Activated CD8-positive, alpha-beta memory T cell treated with anti-CD3 and anti-CD28 coated beads, Interleukin-2, amount 10 ng/mL, durations not matched to agents 7 days and 5 days (primary cell): ENCODE measurements at places on chromosomes 1 and 21.

DNA sequence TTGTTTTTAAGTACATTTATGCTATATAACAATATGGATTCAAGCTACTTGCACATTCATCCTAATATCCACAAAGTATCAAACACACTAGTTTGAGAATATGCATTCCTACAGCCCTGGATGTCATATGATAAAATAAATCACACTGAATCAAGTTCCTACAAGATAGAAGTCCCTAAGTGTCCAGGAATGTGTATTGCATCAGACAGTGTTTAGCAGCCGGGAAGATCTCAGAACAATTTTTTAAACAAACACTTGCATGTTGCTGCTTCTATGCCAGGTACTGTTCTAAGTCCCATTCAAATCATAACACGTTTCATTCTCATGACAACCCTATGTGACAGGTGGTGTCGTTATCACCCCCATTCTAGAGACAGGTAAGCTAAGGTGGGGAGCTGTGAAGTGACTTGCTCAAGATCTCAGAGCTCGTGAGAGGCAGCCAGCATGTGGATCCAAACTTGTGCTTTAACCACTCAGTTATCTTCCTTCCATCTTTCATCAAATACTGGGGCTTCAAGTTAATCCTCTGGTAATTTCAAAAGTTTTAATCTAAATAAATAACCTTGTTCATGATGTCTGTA lies 68.3 kb upstream of the KIF26B start:
- DNase-seq = no peak

DNA sequence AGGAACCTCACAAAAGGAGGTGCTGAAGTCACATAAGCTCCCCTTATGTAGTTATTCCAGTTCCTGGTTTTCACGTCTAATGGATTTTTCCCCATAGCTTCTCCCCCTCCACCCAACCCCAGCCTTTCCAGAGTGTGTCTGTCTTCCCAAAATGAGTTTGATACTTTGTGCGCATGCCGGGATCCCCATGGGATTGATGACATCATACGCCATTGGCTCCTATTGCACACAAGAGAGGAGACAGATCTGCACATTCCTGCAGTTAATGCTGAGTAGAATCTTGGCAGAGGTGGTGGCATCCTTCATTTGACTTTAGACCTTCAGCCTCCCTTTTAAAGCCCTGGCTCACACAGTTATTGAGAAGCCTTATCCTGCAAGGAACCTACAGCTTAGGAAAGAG lies 71.4 kb downstream of the DDR2 start:
- DNase-seq = no peak

GRCh38 chr1:5576673-5577065 lies 415.6 kb downstream of the NPHP4 start:
- DNase-seq = peak; percentile 18

DNA sequence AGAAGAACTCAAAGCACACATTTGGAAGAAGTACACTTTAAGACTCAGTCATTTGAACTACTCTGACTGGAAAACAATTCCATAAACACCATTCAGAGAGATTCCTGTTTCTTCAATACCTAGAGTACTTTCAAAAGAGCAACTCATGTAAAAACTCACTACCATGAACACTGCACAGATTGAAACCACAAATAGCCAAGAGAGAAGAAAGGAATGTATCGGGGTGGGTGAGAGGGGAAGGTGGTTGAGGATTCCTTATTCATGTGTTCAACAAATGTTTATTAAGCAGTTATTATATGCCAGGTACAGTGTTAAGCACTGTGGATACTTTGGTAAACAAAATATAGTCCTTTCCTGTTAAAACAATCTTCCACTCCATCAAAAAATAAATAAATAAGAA lies 64.7 kb downstream of the NRIP1 start:
- DNase-seq = no peak

DNA sequence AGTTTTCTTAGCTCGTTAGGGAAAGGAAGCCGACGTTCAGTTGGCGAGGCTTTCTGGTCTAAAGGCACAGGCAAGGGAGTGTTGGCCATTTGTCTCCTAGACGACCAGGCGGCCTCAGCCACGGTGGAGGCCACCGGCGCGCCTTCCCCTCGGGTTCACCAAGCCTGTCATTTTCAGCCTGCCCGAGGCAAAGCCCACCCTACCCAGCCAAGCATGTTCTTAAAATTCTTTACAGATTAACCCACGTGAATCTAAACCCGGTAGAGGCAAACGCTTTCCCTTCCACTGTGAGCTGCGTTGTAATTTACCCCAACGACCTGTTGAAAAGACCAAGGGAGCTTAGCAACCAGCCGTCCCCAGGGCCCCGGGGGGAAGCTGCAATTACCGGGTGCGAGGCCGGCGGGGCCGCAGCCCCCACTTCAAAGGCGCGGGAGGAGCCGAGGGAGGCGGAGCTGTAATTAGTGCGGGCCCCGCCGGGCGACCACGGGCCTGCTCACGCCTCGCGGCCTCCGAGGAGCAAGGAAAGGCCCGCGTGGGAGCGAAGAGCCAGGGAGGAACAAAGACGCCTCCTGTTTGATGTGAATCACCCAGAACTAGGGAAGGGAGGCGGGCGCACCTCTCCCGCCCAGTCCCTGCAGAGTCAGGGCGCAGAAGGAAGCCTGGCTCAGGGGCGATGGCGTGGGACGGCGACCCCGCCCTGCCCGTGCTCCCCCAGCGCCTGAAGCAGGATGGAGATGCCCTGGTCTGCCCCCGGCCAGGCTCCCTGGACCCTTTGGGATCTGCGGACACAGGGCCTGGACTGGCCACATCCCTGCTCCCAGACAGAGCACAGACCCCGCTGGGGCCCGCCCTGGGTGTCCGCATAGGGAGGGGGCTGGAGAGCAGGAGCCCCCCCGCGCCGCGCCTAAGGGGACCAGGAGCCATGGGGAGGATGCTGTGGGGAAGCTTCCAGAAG lies 12.1 kb upstream of the TSPEAR start:
- DNase-seq = no peak

DNA sequence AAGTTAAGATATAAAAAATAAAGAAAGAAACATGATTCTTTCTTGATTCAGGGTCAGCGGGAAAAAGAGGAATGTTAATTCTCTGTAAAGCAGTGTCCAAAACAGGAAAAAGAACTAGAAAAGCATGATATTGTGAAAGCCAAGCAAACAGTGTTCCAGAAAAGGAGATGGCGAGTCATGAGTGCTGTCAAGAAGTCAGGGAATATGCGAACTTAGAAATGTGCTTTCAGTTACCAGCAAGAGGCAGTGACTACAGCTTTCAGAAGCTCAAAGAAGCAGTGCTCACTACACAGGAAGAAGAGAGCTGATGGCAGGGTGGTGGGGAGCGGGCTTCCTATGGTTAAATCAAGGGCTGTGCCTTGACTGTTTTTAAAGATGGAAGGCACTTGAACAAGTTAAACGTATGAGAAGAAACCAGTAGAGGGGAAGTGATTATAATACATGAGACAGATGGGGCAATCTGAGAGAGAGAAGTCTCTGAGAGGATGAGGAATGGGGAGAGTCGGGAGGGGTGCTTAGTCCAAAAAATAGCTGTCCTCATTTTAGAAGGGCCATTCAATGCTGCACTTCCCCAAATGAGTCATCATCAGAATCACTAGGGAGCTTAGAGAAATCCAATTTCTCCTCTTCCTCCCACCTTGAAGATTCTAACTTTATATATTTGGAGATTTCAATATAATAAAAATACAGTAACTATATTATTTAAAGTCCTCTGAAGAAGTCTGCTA lies 90.4 kb downstream of the KCNK1 start:
- no peak for DNase-seq

DNA sequence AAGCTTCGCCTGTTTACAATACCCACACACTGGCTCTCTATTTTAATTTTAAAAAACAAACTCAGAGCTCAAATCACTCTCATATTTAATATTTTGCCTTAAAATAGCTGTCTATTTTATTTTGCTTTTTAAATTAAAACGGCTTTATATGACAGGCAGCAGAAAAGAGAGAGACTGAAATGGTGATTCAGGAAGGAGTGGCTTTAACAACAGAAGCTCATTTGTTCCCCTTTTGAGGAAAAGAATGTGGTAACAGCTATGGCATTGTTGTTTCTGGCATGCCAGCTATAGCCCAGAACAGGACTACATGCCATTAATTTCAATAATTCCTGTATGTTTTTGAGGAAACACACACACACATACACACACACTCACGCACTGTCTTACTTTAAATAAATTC lies 234.2 kb upstream of the PTBP2 start:
- DNase-seq = no peak

GRCh38 chr1:226934483-226935237 lies 5.4 kb upstream of the COQ8A start:
- no peak for DNase-seq

GRCh38 chr1:63902844-63903589 lies 129.2 kb downstream of the ROR1 start:
- DNase-seq = no peak

DNA sequence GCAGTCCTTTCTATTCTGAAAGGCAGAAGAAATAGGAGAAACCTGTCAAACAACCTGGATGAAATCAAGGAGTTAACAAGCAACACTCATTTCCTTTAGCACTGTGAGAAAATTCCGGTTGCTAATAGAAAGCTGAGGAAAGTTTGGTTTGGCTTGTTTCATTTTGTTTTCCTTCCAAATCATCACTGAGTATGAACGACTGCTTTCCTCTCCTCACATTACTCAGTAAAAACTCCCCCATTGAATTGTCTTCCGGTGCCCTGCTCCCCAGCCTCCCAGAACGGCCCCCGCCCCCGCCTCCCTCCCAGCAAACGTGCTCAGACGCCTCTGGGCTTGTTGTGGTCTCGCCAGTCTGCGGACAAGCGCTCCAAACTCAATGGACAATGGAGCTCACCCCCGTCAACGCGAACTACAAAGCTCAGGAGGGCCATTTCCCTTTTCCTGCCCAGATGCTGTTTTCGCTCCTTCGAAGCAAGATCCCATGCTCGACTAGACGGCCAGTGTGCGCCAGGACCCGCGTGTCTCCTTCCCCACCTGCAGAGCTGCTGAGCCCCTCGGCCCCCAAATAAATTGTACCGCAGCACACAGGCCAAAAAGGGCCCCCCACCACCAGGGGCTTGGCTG lies 747 bp downstream of the STX6 start:
- peak; percentile 80 for DNase-seq

- no peak for DNase-seq
Observed at GRCh38 chr1:37068897-37069296, 34.6 kb upstream of the GRIK3 start.

DNA sequence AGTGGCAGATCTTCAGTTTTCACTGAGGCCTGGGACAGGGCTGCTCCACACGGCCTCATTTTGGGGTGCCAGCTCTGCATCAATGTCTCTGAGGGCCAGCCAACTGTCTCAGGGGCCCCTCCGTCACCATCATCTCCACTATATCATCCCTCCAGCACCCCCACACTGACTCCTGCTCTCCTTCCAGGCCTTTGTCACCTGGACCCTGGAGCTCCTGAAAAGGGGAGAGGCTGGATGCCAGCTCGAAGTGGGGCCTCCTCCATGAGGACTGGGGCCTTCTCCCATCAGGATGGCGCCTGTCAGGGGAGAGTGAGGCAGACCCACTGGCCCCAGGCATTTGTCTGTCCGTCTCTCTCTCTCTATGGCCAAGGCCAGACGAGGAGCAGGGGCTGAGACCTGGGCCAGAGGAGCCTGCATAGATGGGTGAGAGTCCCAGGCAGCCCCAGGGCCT lies 44.7 kb upstream of the LRP8 start:
- no peak for DNase-seq

DNA sequence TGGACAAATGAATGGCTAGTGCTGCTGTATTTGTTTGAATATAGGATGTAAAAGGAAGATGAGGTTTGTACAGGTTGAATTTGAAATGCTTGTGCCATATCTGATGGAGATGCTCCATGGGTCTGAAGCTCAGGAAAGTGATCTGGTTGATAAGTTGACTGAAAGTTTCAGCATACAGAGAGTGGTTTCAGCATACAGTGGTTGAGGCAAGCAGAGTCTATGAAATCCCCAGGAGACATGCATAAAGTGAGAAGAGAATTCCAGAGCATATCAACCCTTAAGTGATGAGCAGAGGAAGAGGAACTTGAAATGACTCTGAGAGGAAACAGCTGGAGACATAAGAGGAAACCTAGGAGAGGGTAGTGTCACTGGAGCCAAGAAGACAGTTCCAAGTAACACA lies 21.7 kb downstream of the TCHHL1 start:
- no peak for DNase-seq

DNA sequence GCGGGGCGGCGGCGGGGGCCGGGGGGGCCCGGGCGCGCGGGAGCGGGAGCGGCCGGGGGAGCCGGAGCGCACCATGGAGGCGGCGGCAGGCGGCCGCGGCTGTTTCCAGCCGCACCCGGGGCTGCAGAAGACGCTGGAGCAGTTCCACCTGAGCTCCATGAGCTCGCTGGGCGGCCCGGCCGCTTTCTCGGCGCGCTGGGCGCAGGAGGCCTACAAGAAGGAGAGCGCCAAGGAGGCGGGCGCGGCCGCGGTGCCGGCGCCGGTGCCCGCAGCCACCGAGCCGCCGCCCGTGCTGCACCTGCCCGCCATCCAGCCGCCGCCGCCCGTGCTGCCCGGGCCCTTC lies 546 bp downstream of the SKI start:
- no peak for DNase-seq

DNA sequence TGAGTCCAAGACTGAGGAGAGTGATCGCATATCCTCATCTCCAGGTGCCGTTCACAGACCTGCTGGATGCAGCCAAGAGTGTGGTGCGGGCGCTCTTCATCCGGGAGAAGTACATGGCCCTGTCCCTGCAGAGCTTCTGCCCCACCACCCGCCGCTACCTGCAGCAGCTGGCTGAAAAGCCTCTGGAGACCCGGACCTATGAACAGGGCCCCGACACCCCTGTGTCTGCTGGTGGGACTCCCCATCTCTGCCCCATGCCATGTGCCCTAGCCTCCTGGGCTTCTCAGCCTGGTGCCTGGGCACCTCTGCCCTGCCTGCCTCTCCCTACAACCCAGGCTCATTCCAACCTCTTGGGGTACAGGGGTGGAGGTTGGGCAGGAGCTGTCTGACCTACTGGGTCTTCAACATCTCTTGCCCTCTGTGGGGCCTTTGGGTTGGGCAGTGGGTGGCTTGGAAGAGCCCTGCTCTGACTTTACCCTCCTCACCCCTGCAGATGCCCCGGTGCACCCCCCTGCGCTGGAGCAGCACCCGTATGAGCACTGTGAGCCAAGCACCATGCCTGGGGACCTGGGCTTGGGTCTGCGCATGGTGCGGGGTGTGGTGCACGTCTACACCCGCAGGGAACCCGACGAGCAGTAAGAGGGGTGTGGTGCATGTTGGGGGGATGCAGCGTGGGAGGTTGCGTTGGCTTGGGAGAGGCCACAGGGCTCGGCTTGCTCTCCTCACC lies 7.2 kb downstream of the AMPD2 start:
- peak; percentile 33 for DNase-seq

DNA sequence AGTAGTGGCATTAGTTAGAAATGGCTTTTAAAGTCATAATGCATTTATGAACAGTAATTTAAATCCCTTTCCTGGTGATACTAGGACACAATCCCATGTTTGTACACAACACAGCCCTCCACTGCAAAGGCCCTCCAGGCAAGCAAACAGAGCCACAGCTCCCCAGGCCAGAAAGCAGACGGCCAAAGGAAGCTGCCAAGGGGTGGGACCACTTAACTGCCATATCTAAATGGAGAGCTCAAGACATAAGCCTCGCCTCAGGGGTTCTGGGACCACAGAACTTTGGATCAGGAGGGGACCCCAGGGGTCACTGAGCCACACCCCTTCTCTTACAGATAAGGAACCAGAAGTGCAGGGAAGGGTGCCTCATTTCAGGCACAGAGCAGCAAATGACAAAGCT lies 189.7 kb downstream of the KCNH1 start:
- no peak for DNase-seq
